WTC11 (cell line): ENCODE measurements at places on chromosomes 16 and 17.

DNA sequence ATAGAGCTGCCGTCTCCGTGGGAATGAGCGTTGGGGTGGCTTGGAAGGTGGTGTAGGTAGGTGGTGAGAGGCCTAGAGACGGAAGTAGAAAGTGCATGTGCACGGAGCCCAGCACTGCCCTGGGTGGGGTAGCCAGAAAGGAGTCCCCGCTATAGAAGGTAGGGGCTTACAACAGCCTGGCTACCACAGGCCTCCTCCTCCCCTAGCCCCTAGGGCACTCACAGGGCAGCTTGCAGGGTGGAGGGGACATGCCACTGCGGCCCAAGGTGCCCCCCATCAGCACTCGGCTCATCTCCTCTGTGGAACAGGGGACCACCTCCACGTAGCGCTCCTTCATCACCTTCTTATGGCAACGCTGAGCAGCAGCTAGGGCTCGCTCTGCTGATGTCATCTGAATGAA is 5.0 kb downstream of the ESRP2 start:
- DNase-seq = no peak
- H3K4me3 ChIP-seq = no peak overlapping the region
- H3K4me1 ChIP-seq = peaks cover 20% of the 10 kb centered on the region
- no peak overlapping the region for H3K27ac ChIP-seq

DNA sequence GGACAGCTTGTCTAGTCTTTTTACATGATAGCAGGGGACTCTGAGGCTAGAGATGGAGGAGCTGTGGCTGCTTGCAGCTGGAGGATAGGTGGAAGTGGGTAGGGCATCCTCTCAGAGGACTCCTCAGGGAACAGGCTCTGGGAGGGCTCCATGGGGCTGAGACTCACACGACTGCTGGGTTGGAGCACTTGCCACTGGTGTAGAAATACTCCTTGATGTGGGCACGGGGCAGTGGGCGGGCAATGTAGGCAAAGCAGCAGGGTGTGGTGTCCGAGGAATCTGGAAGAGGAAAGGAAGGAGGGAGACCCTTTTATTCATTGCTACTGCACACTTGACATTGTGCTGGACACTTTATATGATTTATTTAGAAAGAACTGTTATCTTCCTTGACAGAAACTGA is 1.8 kb downstream of the CCL5 start:
- H3K36me3 ChIP-seq = no peaks in the 10 kb centered on the region

GRCh38 chr16:15031179-15031578 is 24.7 kb downstream of the NTAN1 start:
- no peak overlapping the region for H3K4me3 ChIP-seq
- peaks cover 49% of the 10 kb centered on the region for H3K36me3 ChIP-seq
- H3K27me3 ChIP-seq = no peaks in the 10 kb centered on the region
- H3K4me1 ChIP-seq = peaks cover 8% of the 10 kb centered on the region

DNA sequence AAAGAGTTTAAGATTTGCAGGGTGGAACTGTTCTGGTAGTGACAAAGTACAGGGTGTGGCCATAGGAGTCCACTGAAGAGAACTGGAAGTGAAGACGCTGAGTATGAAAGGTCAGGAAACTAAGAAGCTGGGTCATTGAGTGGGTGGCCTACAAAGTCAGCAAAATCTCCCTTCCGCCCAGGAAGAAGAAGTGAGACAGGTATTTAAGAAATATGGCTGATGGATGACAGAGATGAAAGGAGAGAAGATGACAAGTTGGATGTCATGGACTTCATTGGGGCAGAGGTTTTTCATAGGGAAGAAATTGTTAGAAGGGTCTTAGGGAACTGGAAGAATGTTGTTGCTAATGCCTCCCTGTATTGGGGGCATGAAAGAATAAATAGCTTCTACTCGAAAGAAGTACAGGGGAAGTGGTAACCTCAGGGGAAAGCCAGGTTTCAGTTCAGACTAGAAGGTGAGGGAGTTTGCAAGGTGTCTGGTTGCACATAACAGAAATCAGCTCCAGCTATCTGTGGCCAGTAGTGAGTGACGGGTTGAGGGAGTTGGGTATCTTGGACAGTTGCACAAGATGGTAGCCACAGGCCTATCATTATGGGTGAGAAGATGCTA is 33.6 kb upstream of the MED13 start:
- H3K4me3 ChIP-seq = no peak overlapping the region
- H3K27me3 ChIP-seq = no peaks in the 10 kb centered on the region; the same call in 1 of the 2 replicates
- H3K36me3 ChIP-seq = no peaks in the 10 kb centered on the region
- peaks cover 5% of the 10 kb centered on the region for H3K4me1 ChIP-seq

GRCh38 chr17:78488867-78489634 is 88.1 kb downstream of the DNAH17 start:
- no peak overlapping the region for H3K27ac ChIP-seq
- no peak for DNase-seq
- no peaks in the 10 kb centered on the region for H3K36me3 ChIP-seq
- no peak overlapping the region for H3K4me3 ChIP-seq
- peaks cover 7% of the 10 kb centered on the region for H3K4me1 ChIP-seq
- H3K27me3 ChIP-seq = peaks cover 9% of the 10 kb centered on the region

DNA sequence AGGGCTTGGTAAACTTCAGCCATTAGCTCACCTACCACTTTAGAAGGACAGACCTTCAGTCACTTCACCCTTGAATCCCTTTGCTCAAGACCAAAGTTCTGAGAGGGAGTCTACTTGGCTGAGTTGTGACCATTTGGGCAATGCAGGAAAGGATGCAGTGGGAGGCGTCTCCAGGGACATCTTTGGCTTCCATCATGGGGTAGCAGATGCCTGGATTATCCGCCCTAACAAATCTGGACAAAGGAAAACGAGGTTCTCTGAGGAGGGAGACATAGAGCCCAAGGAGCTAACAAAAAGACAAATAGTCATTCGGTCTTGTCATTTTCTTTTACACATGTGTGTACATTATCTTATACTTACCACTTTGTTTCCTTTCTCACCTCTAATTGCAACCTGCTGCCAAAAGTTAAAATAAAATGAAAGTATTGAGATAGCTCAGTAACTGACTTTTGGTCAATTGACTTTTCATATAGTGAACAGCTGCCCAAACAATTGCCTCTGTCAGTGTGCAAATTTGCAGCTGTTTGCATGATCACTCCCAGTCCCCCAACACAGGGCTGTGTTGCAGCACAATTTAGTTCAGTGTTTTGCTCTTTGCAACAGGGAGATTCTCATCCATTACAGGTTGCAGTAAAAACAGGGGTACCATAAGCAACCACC is 108.9 kb upstream of the EEF2KMT start:
- H3K36me3 ChIP-seq = peaks cover 13% of the 10 kb centered on the region
- no peak overlapping the region for H3K4me3 ChIP-seq
- no peak for DNase-seq
- peaks cover 7% of the 10 kb centered on the region; the same call in 1 of the 2 replicates for H3K4me1 ChIP-seq

DNA sequence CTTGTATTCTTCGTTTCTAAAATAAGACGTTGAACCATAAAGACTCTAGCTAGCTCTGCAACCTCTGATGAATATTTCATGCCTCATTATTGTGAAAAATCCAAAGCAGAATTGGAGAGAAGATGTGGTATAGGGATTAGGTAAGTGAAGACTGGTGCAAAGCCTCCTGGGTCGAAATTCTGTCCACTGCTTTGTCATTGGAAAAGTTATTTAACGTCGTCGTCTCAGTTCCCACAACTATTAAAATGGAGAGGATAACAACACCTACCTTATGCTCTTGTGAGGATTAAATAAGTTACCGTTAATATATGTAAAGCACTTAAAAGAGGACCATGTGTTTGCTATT is 1.4 kb upstream of the PRPSAP2 start:
- DNase-seq = no peak
- peaks cover 32% of the 10 kb centered on the region for H3K4me1 ChIP-seq
- H3K27me3 ChIP-seq = no peaks in the 10 kb centered on the region
- H3K36me3 ChIP-seq = no peaks in the 10 kb centered on the region
- H3K27ac ChIP-seq = peak overlapping the region; percentile 88

DNA sequence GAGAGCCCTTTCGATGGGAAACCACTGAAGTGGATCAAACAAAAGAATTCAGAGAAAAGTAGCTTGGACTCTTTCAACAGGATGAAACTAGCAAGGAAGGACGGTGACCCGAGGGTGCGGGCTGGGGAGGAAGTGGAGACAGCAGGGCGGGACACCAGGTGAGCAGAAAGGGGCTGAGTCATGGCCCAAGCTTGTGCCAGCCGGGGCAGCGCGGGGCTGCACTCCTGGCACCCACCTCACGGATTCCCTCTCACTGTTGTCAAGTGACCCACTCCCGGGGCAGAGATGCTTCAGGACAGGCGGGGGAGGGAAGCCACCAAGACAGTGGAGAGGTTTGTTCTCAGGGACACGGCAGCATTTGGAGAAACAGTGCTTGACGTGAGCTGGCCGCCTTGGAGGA is 10.7 kb upstream of the RNF222 start:
- DNase-seq = peak; percentile 44
- no peak overlapping the region; the same call in 1 of the 2 replicates for H3K27ac ChIP-seq
- H3K4me3 ChIP-seq = no peak overlapping the region
- peaks cover 2% of the 10 kb centered on the region; the same call in 1 of the 2 replicates for H3K27me3 ChIP-seq
- no peaks in the 10 kb centered on the region for H3K36me3 ChIP-seq
- H3K4me1 ChIP-seq = peaks cover 14% of the 10 kb centered on the region

DNA sequence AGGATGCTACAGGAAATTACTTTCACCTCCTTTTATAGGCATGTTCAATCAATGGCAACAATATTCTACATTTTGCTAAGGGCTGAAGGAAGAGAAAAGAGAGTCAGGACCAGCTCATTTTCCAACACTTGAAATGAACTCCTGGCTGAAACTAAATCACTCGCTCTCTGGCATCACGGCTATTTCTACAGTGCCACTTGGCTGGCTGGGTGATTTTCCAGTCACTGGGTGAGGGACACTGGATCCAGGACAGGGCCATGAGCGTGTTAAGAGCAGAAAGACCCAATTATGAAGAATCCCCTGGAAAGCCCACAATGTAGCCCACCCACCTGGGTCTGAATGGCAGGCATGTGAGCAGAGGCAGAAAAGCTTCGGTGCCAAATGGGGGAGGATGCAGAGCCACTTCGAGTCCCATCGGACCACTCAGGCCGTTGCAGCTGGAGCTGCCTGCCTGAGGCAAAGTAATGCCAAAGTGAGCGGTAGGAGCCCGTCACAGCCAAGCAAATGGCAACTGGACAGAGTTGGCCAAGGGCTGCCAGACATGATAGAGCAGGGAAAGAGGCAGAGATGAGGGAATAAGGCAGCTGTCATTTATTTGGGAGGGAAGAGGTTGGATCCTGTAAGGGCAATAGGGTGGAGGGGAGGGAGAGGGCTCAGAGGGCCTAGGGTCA is 246.2 kb downstream of the STX8 start:
- H3K4me1 ChIP-seq = peaks cover 37% of the 10 kb centered on the region
- H3K27me3 ChIP-seq = peaks cover 8% of the 10 kb centered on the region
- DNase-seq = no peak
- H3K4me3 ChIP-seq = no peak overlapping the region; the same call in 1 of the 2 replicates
- H3K36me3 ChIP-seq = peaks cover 8% of the 10 kb centered on the region
- H3K27ac ChIP-seq = no peak overlapping the region
